ENCODE measurements at places on chromosomes 16 and 17. TPM values are rescaled to one million over a fixed set of nuclear protein-coding genes. Genes with fewer than 3 reads are reported as not detected.

- peak; percentile 45 for DNase-seq
Measured at GRCh38 chr17:37732316-37732715, 12.5 kb downstream of the HNF1B start.

Gene IRX3
- 4.4 TPM for total RNA-seq

GRCh38 chr17:17573912-17574311, 17.6 kb downstream of the PEMT start:
- no peak for DNase-seq

- no peak for DNase-seq
Measured at GRCh38 chr16:15482068-15482747, 47.8 kb downstream of the BMERB1 start.

Gene MYH8
- not detected for total RNA-seq

- peak; percentile 85 for DNase-seq
Measured at GRCh38 chr17:48457080-48457836, 27.2 kb upstream of the SKAP1 start.

Gene AOC2
- total RNA-seq = 0.88 TPM

Gene AGRP
- total RNA-seq = not detected

Data from posterior vena cava (tissue), 2 donors.